Stimulated activated CD8-positive, alpha-beta memory T cell treated with anti-CD3 and anti-CD28 coated beads, Interleukin-4, amount 100 ng/mL, for 1 hour (primary cell): ENCODE measurements at places on chromosomes 7 and 10.

DNA sequence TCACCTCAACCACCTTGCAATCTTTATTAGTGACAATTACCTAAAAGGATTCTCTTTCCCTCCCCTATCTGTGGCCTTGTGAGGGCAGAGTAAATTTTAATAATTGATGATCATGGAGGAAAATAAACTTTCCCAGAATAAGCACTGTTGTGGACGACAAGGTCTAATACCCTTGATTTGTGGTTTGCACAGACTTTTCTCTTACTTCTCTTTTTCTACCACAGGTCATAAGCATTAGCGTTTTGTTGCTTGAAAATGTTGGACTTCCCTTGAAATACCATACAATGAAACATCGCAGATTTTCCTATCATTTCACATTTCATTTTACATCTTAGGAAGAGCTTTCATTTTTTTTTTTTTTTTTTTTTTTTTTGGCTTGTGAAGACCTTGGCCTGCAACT lies 188.1 kb upstream of the TMEM72 start:
- DNase-seq, result no peak

DNA sequence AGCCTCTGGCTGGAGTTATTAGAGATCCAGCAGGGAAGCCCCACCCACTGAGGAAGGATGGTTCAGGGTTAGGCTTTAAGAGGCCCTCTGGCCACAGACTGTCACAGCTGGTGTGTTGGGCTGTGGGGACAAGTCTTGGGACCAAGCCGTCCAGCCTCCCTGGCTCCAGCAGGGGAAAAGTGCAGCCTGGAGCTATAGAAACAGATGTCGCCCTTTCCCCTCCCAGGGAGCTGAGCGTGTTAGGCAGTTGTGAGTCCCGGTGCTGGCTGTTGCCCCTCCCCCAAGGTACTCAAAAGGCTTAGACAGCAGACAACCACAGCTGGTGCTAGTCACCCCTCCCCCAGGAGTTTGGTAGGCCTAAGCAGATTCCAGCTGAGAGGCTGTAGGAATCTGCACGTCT lies 143.4 kb downstream of the TMEM168 start:
- no peak for DNase-seq

DNA sequence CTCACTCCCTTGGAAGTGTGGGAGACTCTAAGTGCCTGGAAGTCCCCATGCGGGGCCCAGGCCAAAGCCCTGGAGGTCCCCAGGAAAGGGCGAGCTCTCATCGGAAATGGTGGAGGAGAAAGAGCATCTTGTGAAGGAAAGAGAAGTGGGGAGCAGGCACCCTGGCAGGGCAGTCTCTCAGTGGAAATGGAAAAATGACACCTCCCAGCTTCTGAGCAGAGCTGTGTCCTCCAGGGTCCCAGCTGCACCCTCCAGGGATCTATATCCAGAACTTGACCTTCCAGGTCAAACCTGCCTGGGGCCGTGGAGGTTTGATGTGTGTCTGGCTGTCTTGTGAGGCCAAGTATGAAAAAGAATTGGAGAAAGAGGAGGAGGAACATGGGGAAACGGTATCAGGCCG lies 29.5 kb downstream of the PAX2 start:
- no peak for DNase-seq

DNA sequence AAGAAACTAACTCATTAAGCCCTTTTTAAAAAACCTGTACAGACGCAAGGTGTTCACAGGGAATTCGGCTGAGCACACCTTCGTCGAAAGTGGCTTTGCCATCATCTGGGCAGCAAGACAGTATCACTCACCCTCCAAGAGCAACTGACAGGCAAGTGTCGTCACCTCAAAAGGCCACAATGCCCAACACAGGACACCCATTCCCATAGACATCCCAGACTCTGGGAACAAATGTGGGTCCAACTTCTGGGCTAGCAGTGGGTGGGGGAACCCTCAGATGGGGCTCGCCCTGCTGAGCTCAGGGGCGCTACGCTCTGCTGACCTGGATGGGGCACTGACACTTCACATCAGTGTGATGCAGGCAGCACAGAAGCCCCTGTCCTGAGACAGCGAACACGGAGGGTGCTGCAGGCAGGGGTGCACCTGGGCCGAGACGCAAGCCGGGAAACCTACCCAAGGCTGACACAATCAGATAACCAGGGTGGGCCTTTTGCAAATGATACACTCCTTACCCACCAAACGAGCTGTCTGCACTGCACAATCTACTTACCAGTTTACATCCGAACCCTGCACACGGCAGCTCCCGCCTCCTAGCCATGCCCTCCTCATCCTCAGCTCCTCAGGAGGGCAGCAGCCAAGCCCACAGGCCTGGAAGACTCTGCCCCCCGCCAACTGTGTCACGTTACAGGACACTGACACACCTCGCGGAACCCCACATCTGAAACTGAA lies 1.7 kb downstream of the DIP2C start:
- no peak for DNase-seq

GRCh38 chr7:100668069-100668449 lies 5.5 kb upstream of the GNB2 start:
- DNase-seq, result no peak

GRCh38 chr7:115662120-115662519 lies 368.4 kb downstream of the TFEC start:
- no peak for DNase-seq

GRCh38 chr10:48907730-48908129 lies 31.9 kb downstream of the LRRC18 start:
- DNase-seq, result no peak

DNA sequence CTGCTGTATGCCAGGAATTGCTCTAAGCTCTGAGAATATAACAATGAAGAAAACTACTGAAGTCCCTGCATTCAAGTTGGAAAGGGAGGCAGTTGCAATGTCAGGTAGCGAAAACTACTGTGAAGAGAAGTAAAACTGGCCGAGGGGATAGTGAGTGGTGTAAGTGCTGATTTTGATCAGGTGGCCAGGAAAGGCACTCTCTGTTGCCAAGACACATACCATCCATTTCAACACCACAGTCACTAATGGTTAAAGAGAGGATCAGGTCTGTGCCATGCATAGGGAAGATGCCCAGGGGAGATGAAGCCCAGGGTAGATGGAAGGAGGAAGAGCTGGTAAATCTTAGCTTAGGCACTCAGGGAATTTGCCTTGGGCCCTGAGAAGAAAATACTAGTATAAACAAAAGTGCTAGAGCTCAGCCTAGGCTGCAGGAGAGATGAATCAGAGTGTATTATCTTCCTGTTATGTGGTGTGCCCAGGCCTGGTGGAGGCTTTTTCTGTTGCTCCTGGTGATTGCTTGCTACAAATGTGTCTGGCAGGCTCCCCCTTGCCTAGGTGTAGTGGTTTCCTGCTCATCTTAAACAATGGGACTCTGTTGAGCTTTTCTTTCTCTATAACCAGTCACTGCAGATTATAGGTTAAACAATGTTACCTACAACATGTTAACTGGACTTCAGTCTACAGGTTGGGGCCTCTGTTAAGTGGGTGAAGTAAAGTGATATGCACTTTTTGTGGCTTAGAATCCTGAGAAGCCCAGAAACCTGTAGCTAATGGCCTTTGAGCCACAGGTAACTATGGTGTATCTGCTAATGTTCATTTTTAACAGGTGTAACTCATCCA lies 125.5 kb downstream of the LRRC4 start:
- no peak for DNase-seq

GRCh38 chr7:80604436-80604835 lies 34.0 kb upstream of the CD36 start:
- no peak for DNase-seq

GRCh38 chr7:35249537-35249907 lies 4.4 kb downstream of the TBX20 start:
- DNase-seq, result no peak

GRCh38 chr7:126303926-126304325 lies 948.8 kb downstream of the GRM8 start:
- DNase-seq, result no peak

- DNase-seq, result no peak
Measured at GRCh38 chr7:45180084-45180986, 22.7 kb downstream of the RAMP3 start.
